SK-MEL-5 (cell line): ENCODE measurements at places on chromosomes 1 and 21. TPM values are rescaled to one million over a fixed set of nuclear protein-coding genes. Genes with fewer than 3 reads are reported as not detected.

CFHR5 gene
- not detected in 2 replicates for total RNA-seq

CD160 gene
- total RNA-seq: 3.0 and 4.0 TPM in 2 replicates

TMPRSS15 gene
- 0.11 and 0.58 TPM in 2 replicates for total RNA-seq

RPL22 gene
- total RNA-seq: 222 and 233 TPM in 2 replicates

PIGR gene
- total RNA-seq: not detected in 2 replicates

PTPRF gene
- 6.3 and 8.7 TPM in 2 replicates for total RNA-seq

GJA5 gene
- total RNA-seq: not detected in 2 replicates

SLC45A3 gene
- 5.5 and 5.8 TPM in 2 replicates for total RNA-seq

OPTC gene
- not detected in 2 replicates for total RNA-seq
